ENCODE measurements at places on chromosomes 1 and 21. TPM values are rescaled to one million over a fixed set of nuclear protein-coding genes. Genes with fewer than 3 reads are reported as not detected.

- H3K27ac ChIP-seq: no peak overlapping the region
- H3K27me3 ChIP-seq: no peaks in the 10 kb centered on the region
- DNase-seq: no peak
- peaks cover 27% of the 10 kb centered on the region for H3K4me1 ChIP-seq
These were observed 30.2 kb downstream of the SNAP47 start for GRCh38 chr1:227765261-227766014.

GRCh38 chr1:246537441-246537840, 28.6 kb downstream of the TFB2M start:
- no peaks in the 10 kb centered on the region for H3K27me3 ChIP-seq
- H3K4me3 ChIP-seq: no peak overlapping the region
- no peak for DNase-seq
- H3K36me3 ChIP-seq: peaks cover 13% of the 10 kb centered on the region

- H3K27ac ChIP-seq: no peak overlapping the region
- H3K36me3 ChIP-seq: no peaks in the 10 kb centered on the region
- no peak overlapping the region for H3K4me3 ChIP-seq
- DNase-seq: no peak
- no peaks in the 10 kb centered on the region for H3K4me1 ChIP-seq
- peaks cover 39% of the 10 kb centered on the region for H3K27me3 ChIP-seq
These were observed 9.6 kb upstream of the RLF start for GRCh38 chr1:40151457-40152079.

DNA sequence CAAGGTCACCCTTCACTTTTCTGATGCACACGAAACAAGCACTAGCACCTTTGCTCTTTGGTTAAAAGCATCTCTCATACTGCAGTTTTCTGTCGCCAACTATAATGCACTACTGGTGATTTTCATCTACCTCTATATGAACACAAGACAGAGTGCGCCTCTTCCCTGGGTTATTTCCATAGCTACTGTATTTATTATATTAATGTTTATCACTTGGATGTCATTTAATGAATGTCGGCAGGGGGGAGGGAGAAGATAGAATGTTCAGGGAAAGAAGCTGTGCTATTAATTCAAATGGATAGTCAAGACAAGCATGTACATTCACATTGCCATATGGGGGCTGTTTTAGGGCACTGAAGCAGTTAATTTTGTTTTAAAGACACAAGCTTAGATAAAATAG, 174.1 kb upstream of the SAMSN1 start:
- no peak overlapping the region for H3K27ac ChIP-seq
- DNase-seq: no peak
- H3K4me3 ChIP-seq: no peak overlapping the region
- no peaks in the 10 kb centered on the region for H3K36me3 ChIP-seq
- no peaks in the 10 kb centered on the region for H3K4me1 ChIP-seq

GRCh38 chr1:198756470-198756869, 117.6 kb downstream of the PTPRC start:
- no peak overlapping the region for H3K27ac ChIP-seq
- no peak for DNase-seq
- H3K36me3 ChIP-seq: no peaks in the 10 kb centered on the region
- peaks cover 6% of the 10 kb centered on the region for H3K4me1 ChIP-seq
- no peak overlapping the region for H3K4me3 ChIP-seq

DNA sequence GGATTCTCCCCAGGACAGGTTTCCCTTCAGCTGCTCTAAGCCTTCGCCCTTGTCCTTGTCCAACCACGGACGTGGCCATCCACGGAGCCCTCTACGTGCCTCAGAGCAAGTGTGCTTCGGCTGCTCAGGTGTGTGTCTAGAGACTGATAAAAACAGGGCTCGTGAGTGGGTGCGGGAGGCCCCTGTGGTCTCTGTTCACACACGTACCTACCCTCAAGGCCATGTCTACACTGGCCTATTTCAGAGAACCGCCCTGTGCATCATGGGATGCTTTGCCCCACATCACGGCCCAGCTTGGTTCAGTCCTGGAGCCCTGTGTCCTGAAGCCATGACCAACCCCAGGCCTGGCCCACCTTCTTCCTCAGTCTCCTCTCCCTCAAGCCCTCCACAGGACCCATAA, 24.6 kb upstream of the RUNX3 start:
- peaks cover 11% of the 10 kb centered on the region for H3K4me1 ChIP-seq
- no peak overlapping the region for H3K4me3 ChIP-seq
- H3K27ac ChIP-seq: no peak overlapping the region
- no peaks in the 10 kb centered on the region for H3K36me3 ChIP-seq
- H3K27me3 ChIP-seq: no peaks in the 10 kb centered on the region
- DNase-seq: no peak

- no peak overlapping the region for H3K27ac ChIP-seq
- DNase-seq: peak; percentile 55
- H3K36me3 ChIP-seq: no peaks in the 10 kb centered on the region
- no peak overlapping the region for H3K4me3 ChIP-seq
These were observed 2.8 kb downstream of the SRARP start for GRCh38 chr1:16006552-16007485.

GRCh38 chr1:150995460-150995859, 11.2 kb downstream of the MINDY1 start:
- DNase-seq: no peak
- H3K36me3 ChIP-seq: peaks cover 6% of the 10 kb centered on the region
- no peaks in the 10 kb centered on the region for H3K27me3 ChIP-seq
- H3K4me1 ChIP-seq: peaks cover 11% of the 10 kb centered on the region

DNA sequence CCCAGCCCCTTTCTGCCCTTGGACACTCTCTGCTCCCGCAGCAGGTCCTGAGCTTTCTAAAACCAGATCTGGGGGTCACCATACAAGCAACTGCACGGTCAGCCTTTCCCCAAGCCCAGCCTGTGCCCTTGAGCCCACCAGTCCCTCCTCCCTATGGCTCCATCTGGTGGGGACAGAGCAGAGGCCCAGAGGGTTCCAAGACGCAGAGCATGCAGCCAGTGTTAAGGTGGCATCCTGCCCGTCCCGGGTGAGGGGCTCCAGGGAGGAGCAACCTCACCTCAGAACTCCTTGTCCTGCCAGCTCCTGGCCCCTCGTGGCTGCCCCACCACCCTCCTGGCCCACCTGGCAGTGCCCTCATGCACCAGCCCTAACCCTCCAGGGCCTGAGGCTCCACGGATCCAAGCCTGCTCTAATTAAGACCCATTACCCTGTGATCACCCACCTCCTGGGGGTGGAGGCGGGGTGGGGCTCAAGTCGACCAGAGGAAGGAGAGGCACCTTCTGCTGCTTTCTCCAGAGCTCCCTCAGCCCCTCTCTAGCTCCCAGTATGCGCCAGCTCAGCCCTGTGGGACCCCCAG, 8.5 kb downstream of the CHD5 start:
- DNase-seq: no peak
- H3K27ac ChIP-seq: no peak overlapping the region
- H3K27me3 ChIP-seq: peaks cover 31% of the 10 kb centered on the region

GRCh38 chr21:17903029-17903806, 84.1 kb upstream of the C21orf91 start:
- DNase-seq: no peak
- peaks cover 14% of the 10 kb centered on the region for H3K27me3 ChIP-seq
- H3K27ac ChIP-seq: no peak overlapping the region
- H3K4me3 ChIP-seq: no peak overlapping the region

GRCh38 chr1:246096356-246096755, 410.7 kb downstream of the SMYD3 start:
- no peak overlapping the region for H3K27ac ChIP-seq
- no peak overlapping the region for H3K4me3 ChIP-seq
- H3K36me3 ChIP-seq: peaks cover 2% of the 10 kb centered on the region
- DNase-seq: no peak
- peaks cover 25% of the 10 kb centered on the region for H3K4me1 ChIP-seq

- H3K36me3 ChIP-seq: no peaks in the 10 kb centered on the region
- H3K27me3 ChIP-seq: peaks cover 29% of the 10 kb centered on the region
- H3K27ac ChIP-seq: no peak overlapping the region
- DNase-seq: peak; percentile 57
- H3K4me1 ChIP-seq: no peaks in the 10 kb centered on the region
These were observed 35.3 kb upstream of the TTC4 start for GRCh38 chr1:54680387-54680786.

- no peak overlapping the region for H3K4me3 ChIP-seq
- no peaks in the 10 kb centered on the region for H3K27me3 ChIP-seq
- peaks cover 34% of the 10 kb centered on the region for H3K4me1 ChIP-seq
- DNase-seq: peak; percentile 87
These were observed 157.3 kb downstream of the PEX14 start for GRCh38 chr1:10631811-10632593.

GRCh38 chr1:220045356-220046051, 801 bp downstream of the EPRS1 start:
- H3K27ac ChIP-seq: peak overlapping the region; percentile 96
- peaks cover 41% of the 10 kb centered on the region for H3K4me1 ChIP-seq
- DNase-seq: no peak

DNA sequence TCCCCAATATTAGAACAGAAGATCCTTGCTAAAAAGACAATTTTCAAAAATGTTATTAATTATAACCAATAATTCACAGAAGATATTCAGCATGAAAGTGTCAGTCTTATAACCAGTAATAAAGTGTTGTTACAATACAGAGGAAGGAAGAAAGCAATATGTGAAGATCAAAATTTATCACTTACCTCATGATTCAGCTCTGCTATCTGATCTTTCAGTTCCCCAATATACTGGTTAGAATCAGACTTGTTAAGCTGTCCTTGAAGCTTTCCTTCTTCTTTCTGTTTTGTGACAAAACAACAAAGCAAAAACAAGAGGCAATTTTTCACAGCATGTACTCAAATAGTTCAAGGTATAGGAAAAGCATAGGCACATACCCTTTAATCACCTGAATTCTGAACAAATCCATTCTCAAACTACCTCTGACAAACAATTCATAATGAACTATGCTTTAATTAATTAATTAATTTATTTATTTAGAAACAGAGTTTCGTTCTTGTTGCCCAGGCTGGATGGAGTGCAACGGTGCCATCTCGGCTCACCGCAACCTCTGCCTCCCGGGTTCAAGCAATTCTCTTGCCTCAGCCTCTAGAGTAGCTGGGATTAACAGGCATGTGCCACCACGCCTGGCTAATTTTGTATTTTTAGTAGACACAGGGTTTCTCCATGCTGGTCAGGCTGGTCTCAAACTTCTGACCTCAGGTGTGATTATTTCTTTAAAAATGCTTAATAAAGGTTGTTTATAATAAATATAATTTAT, 76.9 kb upstream of the GFI1 start:
- no peak overlapping the region for H3K27ac ChIP-seq
- no peaks in the 10 kb centered on the region for H3K4me1 ChIP-seq
- no peak for DNase-seq
- peaks cover 1% of the 10 kb centered on the region for H3K36me3 ChIP-seq
- H3K4me3 ChIP-seq: no peak overlapping the region
- H3K27me3 ChIP-seq: no peaks in the 10 kb centered on the region

GRCh38 chr1:197567442-197567841, 207.8 kb downstream of the DENND1B start:
- H3K27ac ChIP-seq: no peak overlapping the region
- peaks cover 30% of the 10 kb centered on the region for H3K36me3 ChIP-seq
- H3K4me3 ChIP-seq: no peak overlapping the region
- no peaks in the 10 kb centered on the region for H3K27me3 ChIP-seq

- no peak for DNase-seq
- H3K27ac ChIP-seq: no peak overlapping the region
- H3K27me3 ChIP-seq: peaks cover 60% of the 10 kb centered on the region
- H3K36me3 ChIP-seq: peaks cover 5% of the 10 kb centered on the region
- no peaks in the 10 kb centered on the region for H3K4me1 ChIP-seq
- H3K4me3 ChIP-seq: no peak overlapping the region
These were observed 102.9 kb upstream of the SMYD2 start for GRCh38 chr1:214178102-214178501.

- H3K4me1 ChIP-seq: peaks cover 13% of the 10 kb centered on the region
- no peak overlapping the region for H3K27ac ChIP-seq
- DNase-seq: no peak
These were observed 149.9 kb downstream of the KIF26B start for GRCh38 chr1:245304698-245305097.

GRCh38 chr1:47993881-47994625, 3.1 kb downstream of the TRABD2B start:
- H3K4me1 ChIP-seq: peaks cover 20% of the 10 kb centered on the region
- no peak overlapping the region for H3K4me3 ChIP-seq
- no peak for DNase-seq
- H3K27ac ChIP-seq: no peak overlapping the region

GRCh38 chr1:226631229-226632000, 82.9 kb downstream of the STUM start:
- DNase-seq: peak; percentile 34
- H3K4me3 ChIP-seq: no peak overlapping the region
- no peaks in the 10 kb centered on the region for H3K36me3 ChIP-seq
- peaks cover 6% of the 10 kb centered on the region for H3K4me1 ChIP-seq
- H3K27me3 ChIP-seq: no peaks in the 10 kb centered on the region

- no peak overlapping the region for H3K27ac ChIP-seq
- H3K27me3 ChIP-seq: peaks cover 21% of the 10 kb centered on the region
These were observed 41.2 kb downstream of the KCNAB2 start for GRCh38 chr1:6086762-6087376.

Gene S100A7
- total RNA-seq: not detected

Gene OR11L1
- total RNA-seq: not detected

Gene TMEM240
- 3.6 TPM for total RNA-seq

Gene TMCO4
- total RNA-seq: 8.3 TPM

Gene AK5
- total RNA-seq: 6.9 TPM

Gene KISS1
- 0.95 TPM for total RNA-seq

Gene SPRR2A
- total RNA-seq: not detected

Gene KRTAP12-1
- total RNA-seq: not detected

Gene FALEC
- total RNA-seq: not detected

Gene TNNT2
- 20.3 TPM for total RNA-seq

Gene ITGB2
- 1.4 TPM for total RNA-seq

Gene TCHH
- total RNA-seq: not detected

Gene MX2
- total RNA-seq: not detected

Gene FAM167B
- total RNA-seq: 3.1 TPM

Gene AMY1A
- total RNA-seq: not detected

Gene IBA57
- 5.2 TPM for total RNA-seq

Gene SEMA6C
- 9.2 TPM for total RNA-seq

Gene TXNIP
- total RNA-seq: 3.8 TPM

Gene CYP4A11
- total RNA-seq: not detected

Gene CD53
- not detected for total RNA-seq

Gene C1QA
- total RNA-seq: not detected
